ENCODE measurements at places on chromosomes 13 and 19.

GRCh38 chr19:310141-310651, 19.0 kb upstream of the PLPP2 start:
- DNase-seq = no peak

GRCh38 chr13:110420626-110421025, 113.5 kb downstream of the COL4A2 start:
- DNase-seq = no peak

GRCh38 chr19:525029-525428, 6.5 kb upstream of the CDC34 start:
- no peak for DNase-seq

DNA sequence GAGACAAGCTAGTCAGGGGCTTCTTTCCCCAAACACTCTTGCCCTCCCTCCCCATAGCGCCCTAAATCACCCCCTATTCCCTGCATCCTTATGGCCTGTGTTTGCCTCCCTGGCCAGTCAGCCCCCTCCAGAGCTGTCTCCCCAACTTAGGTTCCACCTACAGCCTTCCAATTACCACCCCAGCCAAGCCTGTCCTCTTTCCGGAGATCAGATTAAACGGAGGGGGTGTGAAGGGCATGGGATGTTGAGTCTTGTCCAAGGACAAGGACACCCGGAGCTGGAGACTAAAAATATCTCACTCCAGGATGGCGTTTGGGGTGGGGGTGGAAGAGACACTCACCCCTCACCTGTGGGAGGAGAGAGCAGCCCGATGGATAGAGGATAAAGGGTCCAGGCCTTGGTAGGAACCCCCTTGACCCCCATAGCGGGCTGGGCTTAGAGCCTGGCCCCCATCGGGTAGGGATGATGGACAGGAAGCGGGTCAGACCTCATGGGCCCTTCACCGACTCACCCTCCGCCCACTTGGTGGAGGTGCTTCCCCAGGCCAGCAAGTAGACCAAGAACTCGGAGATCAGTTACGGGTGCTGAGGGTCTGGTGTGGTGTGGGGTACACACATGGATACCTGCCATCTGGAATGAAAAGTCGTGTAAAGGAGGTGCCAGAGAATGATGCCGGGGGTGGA, 6.0 kb downstream of the ZNF865 start:
- DNase-seq = no peak

DNA sequence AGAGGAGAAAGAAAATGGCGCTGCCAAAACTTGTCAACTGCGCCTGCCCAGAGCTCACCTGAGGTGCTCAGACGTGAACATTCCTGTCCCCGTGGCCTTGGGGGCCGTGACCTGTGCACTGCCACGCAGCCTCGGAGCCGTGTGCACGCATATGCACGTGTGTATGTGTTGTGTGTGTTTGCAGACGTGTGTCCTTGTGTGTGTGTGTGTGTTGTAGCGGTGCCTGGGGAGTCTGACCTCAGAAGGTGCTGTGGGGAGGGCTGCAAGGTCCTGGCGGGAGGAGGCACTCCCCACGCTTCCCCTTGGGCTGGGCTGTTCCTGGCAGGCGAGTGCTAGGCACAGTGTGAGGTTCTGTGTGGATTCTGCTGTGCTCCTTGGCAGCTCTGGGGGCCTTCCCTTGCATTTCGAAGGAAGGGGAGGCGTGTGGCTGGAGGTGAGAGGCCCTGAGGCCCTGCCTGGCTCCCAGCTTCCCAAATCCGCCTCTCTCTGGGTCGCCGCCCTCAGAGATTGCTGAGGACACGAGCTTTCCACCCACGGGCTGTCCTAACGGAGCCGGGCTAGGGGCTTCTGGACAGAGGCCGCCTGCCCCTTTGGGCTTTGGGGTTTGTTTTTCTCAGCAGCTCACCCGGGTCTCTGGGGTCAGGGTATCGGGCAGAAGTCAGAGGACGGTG, 4.5 kb downstream of the BSG start:
- no peak for DNase-seq

DNA sequence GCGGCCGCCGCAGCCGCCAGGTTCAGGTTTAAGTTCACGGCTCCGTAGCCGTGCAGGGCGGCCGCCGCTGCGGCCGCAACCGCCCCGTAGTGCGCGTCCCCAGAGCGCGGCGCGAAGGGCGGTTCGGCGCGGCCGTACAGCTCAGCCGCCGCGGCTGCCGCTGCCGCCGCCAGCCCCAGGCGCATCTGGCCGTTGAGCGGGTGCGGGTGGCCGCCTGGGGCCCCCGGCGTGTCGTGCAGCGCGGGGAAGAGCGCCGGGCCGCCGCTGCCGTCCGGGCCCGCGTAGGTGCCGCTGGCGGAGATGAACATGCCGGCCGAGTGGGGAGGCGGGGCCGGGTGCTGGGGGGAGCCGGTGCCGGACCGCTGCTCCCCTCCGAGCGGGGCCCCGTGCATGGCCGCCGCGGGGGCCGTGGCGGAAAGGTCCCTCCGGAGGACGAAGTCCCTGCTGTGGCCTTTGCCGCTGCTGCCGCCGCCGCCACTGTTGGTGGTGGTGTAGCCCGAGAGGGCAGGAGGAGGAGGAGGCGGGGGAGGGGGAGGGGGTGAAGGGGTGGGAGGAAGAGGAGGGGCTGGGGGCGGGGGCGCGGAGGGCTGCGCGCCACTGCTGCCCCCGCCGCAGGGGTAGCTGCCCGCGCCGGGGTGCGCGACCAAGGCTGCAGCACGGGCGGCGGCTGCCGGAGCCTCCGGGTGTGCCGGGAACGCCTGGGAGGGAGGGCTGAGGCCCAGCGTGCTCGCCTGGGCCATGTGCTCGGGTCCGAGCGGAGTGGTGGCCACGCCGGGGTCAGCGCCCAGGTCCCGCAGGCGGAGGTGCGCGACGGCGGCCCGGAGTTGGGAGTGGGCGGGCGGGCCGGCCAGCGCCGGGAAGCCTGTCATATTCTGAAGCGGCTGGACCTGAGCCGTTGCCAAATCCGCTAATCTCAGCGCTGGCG, 654 bp downstream of the ZIC5 start:
- no peak for DNase-seq
